ENCODE measurements at places on chromosomes 4 and X. TPM values are rescaled to one million over a fixed set of nuclear protein-coding genes. Genes with fewer than 3 reads are reported as not detected.

EPGN gene
- total RNA-seq: 7.8 TPM

SAGE1 gene
- total RNA-seq: not detected

SULT1E1 gene
- 218 TPM for total RNA-seq

TSPAN6 gene
- 53.7 TPM for total RNA-seq

LEF1 gene
- total RNA-seq: 50.5 TPM

KIAA1210 gene
- total RNA-seq: 2.1 TPM
